MG63 (cell line): ENCODE measurements at places on chromosomes 6 and 20. TPM values are rescaled to one million over a fixed set of nuclear protein-coding genes. Genes with fewer than 3 reads are reported as not detected.

The OTOR gene
- total RNA-seq = not detected in 2 replicates

The ZBTB24 gene
- total RNA-seq = 6.0 and 9.8 TPM in 2 replicates

The PRICKLE4 gene
- not detected in 2 replicates for total RNA-seq

The HLA-DQB1 gene
- not detected in 2 replicates for total RNA-seq

DNA sequence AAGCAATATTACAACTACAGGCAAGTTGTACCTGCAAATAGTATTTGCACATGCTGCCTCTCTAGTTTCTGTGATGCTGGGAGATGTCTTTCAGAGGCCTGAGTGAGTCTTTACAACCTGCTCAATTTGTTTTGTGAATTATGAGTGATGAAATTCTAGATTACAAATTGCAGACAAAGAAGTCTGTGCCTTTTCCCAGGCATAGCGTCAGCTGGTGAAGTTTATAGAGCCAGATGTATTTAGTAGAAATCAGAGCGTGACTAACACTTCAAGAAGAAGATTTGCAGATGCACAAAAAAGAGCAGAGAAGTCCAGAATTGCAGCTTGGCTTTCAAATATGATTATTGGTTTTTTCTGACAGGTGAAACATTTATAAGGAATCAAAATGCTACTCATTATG lies 289.9 kb downstream of the PLCB1 start:
- DNase-seq = no peak

DNA sequence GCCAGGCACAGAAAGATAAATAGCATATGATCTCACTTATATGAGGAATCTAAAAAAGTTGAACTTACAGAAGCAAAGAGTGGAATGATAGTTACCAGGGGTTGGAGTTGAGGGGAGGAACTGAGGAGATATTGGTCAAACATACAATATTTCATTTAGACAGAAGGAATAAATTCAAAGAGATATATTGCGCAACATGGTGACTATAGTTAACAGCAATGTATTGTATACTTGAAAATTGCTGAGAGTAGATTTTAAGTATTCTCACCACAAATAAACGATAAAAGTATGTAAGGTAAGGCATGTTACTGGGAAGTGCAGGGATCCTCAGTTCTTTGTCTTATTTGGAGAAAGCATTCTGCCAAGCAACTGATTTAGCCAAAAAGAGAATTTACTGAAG lies 171.9 kb downstream of the LMBRD1 start:
- DNase-seq = no peak

GRCh38 chr20:31849306-31849930 lies 4.0 kb upstream of the FOXS1 start:
- DNase-seq = no peak

DNA sequence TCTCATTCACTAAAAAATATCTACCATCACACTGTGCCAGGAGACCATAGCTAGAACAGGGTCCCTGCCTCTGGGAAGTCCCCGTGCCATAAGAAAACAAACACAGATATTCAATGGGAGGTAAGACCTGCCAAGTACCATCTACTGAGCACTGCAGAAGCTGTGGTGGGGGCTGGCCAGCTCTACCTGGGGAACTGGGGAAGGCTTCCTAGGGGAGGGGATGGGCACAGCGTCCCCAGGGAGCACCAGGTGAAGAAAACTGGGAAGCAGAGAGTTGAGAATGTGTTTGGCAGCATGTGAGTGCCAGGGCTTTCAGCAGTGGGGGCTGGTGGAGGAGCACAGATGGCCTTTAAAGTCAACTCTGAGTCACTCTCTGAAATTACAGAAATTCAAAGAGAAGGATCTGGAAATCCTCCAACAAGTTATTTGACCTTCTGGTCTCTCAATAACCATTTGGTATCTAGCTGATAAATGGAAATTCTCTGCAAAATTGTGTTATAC lies 85.2 kb downstream of the SHLD1 start:
- peak; percentile 25 for DNase-seq

- no peak for DNase-seq
Observed at GRCh38 chr6:14092838-14093789, 24.5 kb upstream of the CD83 start.

GRCh38 chr6:134870677-134871498 lies 79.0 kb downstream of the ALDH8A1 start:
- no peak for DNase-seq

DNA sequence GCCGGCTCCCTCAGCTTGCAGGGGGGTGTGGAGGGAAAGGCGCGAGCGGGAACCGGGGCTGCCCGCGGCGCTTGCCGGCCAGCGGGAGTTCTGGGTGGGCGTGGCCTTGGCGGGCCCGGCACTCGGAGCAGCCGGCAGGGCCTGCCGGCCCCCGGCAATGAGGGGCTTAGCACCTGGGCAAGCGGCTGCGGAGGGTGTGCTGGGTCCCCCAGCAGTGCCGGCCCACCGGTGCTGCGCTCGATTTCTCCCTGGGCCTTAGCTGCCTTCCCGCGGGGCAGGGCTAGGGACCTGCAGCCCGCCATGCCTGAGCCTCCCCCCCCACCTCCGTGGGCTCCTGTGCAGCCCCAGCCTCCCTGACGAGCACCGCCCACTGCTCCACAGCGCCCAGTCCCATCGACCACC lies 514.5 kb upstream of the GJE1 start:
- no peak for DNase-seq
